Fibroblast of the aortic adventitia (primary cell): ENCODE measurements at places on chromosomes 16 and 17. TPM values are rescaled to one million over a fixed set of nuclear protein-coding genes. Genes with fewer than 3 reads are reported as not detected.

The RBFOX1 gene
- 0.08 TPM in 1 of 2 replicates, not detected in the other for total RNA-seq

The CCL7 gene
- total RNA-seq, result not detected in 2 replicates

The SEBOX gene
- not detected in 2 replicates for total RNA-seq

The CSH2 gene
- not detected in 2 replicates for total RNA-seq

The ATP2A1 gene
- 0.18 TPM in 1 of 2 replicates, not detected in the other for total RNA-seq
